ENCODE measurements at places on chromosomes 16 and 17.
A peak's percentile ranks its signal among the peaks of the same experiment; 100 is the strongest.

DNA sequence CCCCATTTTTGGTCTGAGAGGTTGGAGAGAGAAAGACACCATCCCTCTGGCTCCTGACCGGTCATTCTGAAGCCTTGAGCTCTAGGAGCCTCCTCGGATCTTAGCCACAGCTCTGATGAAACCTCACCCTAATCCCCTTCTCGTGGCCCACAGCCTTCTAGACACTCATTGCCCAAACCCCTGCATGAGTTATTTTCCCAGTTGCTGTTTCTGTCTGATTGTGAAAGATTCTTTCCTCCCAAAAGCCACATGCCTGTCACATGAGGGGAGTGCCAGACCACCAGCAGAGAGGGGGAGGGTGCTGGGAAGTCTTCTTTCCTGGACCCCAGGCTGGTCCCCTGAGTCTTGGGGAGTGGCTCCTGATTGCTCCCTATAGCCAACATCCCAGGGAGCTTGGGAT lies 17.6 kb upstream of the ABR start:
- no peak for DNase-seq

GRCh38 chr17:14505606-14506005 lies 204.7 kb downstream of the HS3ST3B1 start:
- DNase-seq = no peak

GRCh38 chr17:32483451-32484019 lies 3.3 kb upstream of the CDK5R1 start:
- DNase-seq = peak; percentile 20

- no peak for DNase-seq
These were observed 5.7 kb upstream of the MPRIP start for GRCh38 chr17:17036524-17036998.

DNA sequence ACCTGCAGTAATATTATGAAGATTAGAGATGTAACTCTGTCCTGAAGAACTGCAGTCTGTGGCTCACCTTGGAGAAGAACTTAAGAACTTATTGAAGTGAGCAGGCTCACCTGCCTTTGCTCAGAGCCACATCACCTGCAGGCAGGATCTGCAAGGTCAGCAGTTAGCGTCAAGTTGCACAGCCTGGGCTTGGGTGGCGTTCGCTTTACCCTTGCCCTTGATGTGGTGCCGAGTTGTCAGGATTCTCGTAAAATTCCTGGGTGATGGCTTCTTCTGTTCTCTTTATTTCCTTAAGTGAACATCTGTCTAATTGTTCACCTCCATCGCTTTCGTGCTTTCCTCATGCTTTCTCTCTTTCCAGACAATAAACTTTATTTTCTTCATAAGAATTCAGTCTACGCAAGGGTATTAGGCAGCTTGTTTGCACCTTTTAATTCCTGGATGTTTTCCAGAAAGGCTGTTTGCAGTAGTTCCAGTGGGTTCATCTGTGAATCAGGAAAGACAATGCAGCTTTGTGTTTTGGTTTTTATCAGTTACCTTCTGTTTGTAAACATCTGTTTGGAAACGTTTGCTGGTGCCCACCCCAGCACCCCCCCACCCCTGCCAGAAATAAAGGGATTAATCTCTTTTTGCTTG lies 254.3 kb downstream of the WWOX start:
- no peak for DNase-seq

DNA sequence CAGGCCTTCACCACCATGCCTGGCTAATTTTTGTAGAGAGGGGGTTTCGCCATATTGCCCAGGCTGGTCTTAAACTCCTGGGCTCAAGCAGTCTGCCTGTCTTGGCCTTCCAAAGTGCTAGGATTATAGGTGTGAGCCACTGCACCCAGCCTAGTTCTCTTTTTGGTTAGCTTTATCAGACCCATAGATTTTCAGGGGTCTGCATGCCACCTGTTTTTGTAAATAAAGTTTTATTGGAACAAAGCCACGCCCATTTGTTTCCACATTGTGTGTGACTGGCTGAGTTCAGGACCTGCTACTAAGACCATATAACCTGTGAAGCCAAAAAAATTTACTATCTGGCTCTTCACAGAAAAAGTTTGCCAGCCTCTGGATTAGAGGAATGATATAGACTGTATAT lies 7.6 kb downstream of the PSMD11 start:
- no peak for DNase-seq

DNA sequence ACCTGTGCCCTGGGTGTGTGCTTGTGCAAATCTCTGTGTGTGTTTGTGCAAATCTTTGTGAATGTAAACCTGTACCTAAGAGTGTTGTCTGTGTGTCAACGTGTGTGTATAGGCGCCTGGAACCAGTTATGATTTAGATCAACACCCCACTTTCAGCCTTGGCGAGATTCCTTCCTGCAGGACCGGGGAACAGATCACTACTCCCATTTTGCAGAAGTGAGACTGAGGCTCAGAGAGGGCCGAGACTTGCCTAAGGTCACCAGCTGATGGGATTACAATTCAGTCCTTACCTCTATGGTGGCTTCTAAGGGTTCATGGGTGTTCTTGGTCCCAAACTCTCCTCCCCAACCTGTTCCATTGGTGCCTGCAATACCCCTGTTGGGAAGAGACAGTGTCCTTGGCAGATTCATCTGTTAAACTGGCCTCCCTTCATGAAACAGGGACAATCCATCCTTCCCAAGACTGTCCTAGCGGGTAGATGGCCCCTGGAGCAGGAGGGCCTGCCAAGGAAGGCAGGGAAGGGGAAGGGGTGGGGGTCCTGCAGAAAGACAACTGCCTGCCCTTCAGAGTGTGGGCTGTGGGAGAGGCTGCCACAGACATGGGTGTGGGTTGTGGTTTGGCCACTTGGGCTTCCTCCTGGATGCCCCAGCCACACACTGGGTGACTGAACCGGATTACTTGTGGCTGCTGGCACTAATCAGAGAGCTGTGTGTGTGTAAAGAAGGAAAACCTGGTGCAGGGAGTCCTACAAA lies 6.9 kb upstream of the MAPK7 start:
- DNase-seq = no peak

Data from activated CD4-positive, alpha-beta T cell treated with anti-CD3 and anti-CD28 coated beads, Interleukin-2, amount 50 U/mL, for 48 hours (primary cell).